K562 (cell line): ENCODE measurements at places on chromosomes 5 and 9. TPM values are rescaled to one million over a fixed set of nuclear protein-coding genes. Genes with fewer than 3 reads are reported as not detected.
A peak's percentile ranks its signal among the peaks of the same experiment; 100 is the strongest.

DNA sequence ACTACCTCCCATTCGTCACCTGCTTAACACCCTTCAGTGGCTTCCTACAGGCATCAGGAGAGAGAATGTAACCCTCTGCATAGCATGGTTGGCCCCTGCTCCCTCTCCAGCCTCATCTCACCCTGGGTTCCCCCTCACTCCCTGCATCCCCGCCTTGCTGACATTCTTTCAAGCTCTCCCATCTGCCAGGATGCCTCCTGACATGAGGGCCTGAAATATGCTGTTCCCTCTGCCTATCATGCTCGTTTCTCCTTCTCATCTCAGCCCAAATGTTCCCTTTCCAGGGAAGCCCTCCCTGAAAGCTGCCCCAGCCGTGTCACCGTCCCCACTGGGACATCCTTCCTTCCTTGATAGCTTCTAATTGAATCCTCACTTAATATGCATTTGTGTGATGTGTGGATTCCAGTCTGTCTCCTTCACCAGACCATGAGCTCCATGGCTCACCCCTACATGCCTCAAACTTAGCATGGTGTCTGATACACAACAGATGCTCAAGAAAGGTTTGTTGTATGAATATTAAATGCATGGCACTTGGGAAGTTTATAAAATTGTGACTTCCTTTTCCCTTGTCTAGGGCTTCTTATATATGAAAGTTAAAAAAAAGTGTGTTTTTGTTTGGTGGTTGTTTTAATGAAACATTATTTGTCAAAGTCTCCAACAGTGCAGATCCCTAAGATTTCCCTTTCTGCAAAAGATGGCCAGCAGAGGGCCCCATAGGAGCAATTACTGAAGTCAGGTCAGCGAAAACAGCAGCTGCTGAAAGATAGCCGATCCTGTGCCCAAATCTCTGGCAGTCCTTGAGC, 7.3 kb upstream of the C5orf58 start:
- peak; percentile 68 for DNase-seq
- no peaks in the 10 kb centered on the region for H3K27me3 ChIP-seq
- no peaks in the 10 kb centered on the region for H3K4me1 ChIP-seq
- H3K36me3 ChIP-seq: no peaks in the 10 kb centered on the region
- H3K27ac ChIP-seq: no peak overlapping the region

Gene FGF1
- not detected in 2 replicates for polyA plus RNA-seq

Gene PCDHA1
- polyA plus RNA-seq: not detected in 2 replicates

GRCh38 chr5:149760854-149761187, 30.7 kb downstream of the PPARGC1B start:
- no peak overlapping the region for H3K4me3 ChIP-seq
- DNase-seq: no peak
- H3K27ac ChIP-seq: no peak overlapping the region
- H3K4me1 ChIP-seq: no peaks in the 10 kb centered on the region; the same call in 2 of the 3 replicates
- H3K27me3 ChIP-seq: no peaks in the 10 kb centered on the region

GRCh38 chr9:33458444-33458843, 11.1 kb upstream of the AQP3 start:
- H3K27me3 ChIP-seq: no peaks in the 10 kb centered on the region
- no peak overlapping the region for H3K4me3 ChIP-seq
- H3K27ac ChIP-seq: no peak overlapping the region
- peaks cover 33% of the 10 kb centered on the region; the same call in 2 of the 3 replicates for H3K36me3 ChIP-seq

DNA sequence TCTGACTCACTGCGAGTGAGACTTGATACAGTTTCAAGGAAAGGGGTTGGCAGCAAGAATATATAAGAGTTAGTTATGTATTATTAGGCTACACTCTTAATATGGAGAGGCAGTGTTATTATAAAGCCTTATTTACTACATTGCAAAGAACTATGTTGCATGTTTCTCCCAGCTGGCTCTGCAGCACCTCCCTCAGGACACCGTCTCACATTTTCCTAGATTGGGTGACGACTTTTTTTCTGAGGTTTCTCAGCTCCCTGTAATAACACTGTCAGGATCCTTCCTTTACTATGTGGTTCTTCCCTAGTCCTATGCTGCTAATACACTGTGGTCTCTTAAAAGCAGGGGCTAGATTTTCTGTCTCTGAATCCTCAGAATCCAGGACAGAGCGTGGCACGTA, 153.7 kb downstream of the INSYN2B start:
- H3K36me3 ChIP-seq: no peaks in the 10 kb centered on the region
- DNase-seq: peak; percentile 12
- H3K27me3 ChIP-seq: no peaks in the 10 kb centered on the region; the same call in 2 of the 3 replicates
- no peak overlapping the region for H3K4me3 ChIP-seq
- no peak overlapping the region for H3K27ac ChIP-seq
- H3K4me1 ChIP-seq: no peaks in the 10 kb centered on the region

DNA sequence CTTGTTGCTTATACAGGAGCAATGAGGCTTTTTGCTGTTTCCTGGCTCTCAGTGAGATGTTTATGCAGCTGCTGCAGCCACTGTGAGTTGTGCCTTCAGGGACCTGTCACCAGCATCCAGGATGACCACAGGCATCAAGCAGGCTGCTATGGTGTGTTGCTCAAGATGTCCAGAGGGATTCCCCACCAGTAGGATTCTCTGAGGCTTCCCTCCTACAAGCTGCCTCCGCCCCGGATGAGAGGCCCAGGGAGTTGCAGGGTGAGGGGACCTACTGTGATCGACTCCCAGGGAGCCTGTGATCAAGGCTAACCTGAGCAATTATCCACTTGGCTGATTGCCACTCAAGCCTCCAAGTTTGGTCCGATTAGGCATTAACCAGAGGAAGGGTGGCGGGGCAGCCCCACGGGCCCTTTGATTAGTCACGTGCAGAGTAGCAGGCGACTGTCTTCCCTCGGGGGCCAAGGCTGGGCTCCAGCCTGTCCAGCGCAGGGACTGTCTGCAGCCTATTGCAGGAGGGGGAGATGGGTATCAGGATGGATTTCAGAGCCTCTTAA, 1.8 kb upstream of the FAT2 start:
- H3K36me3 ChIP-seq: no peaks in the 10 kb centered on the region
- no peak overlapping the region for H3K4me3 ChIP-seq
- no peak overlapping the region for H3K27ac ChIP-seq
- H3K4me1 ChIP-seq: no peaks in the 10 kb centered on the region
- no peak for DNase-seq
- peaks cover 52% of the 10 kb centered on the region for H3K27me3 ChIP-seq

GRCh38 chr5:33753704-33754103, 138.1 kb downstream of the ADAMTS12 start:
- H3K27ac ChIP-seq: no peak overlapping the region
- H3K4me3 ChIP-seq: no peak overlapping the region
- H3K36me3 ChIP-seq: no peaks in the 10 kb centered on the region
- no peaks in the 10 kb centered on the region for H3K27me3 ChIP-seq
- H3K4me1 ChIP-seq: no peaks in the 10 kb centered on the region
- DNase-seq: no peak

- DNase-seq: no peak
- no peaks in the 10 kb centered on the region for H3K27me3 ChIP-seq
- no peaks in the 10 kb centered on the region for H3K36me3 ChIP-seq
- no peak overlapping the region for H3K4me3 ChIP-seq
- H3K4me1 ChIP-seq: no peaks in the 10 kb centered on the region
Measured at GRCh38 chr5:59098743-59099142, 515.9 kb downstream of the RAB3C start.

GRCh38 chr5:138354926-138355378, 2.5 kb downstream of the KDM3B start:
- peaks cover 7% of the 10 kb centered on the region; the same call in 1 of the 3 replicates for H3K36me3 ChIP-seq
- DNase-seq: peak; percentile 65
- no peaks in the 10 kb centered on the region for H3K27me3 ChIP-seq
- no peak overlapping the region for H3K27ac ChIP-seq

- no peaks in the 10 kb centered on the region for H3K36me3 ChIP-seq
- no peaks in the 10 kb centered on the region for H3K4me1 ChIP-seq
- H3K27ac ChIP-seq: no peak overlapping the region
- DNase-seq: no peak
- no peak overlapping the region for H3K4me3 ChIP-seq
Measured at GRCh38 chr5:75243510-75243909, 6.8 kb upstream of the ANKRD31 start.

Gene PAEP
- polyA plus RNA-seq: 0.70 and 0.90 TPM in 2 replicates

GRCh38 chr5:59178482-59178881, 595.6 kb downstream of the RAB3C start:
- no peaks in the 10 kb centered on the region for H3K36me3 ChIP-seq
- no peak overlapping the region for H3K27ac ChIP-seq
- H3K27me3 ChIP-seq: no peaks in the 10 kb centered on the region

DNA sequence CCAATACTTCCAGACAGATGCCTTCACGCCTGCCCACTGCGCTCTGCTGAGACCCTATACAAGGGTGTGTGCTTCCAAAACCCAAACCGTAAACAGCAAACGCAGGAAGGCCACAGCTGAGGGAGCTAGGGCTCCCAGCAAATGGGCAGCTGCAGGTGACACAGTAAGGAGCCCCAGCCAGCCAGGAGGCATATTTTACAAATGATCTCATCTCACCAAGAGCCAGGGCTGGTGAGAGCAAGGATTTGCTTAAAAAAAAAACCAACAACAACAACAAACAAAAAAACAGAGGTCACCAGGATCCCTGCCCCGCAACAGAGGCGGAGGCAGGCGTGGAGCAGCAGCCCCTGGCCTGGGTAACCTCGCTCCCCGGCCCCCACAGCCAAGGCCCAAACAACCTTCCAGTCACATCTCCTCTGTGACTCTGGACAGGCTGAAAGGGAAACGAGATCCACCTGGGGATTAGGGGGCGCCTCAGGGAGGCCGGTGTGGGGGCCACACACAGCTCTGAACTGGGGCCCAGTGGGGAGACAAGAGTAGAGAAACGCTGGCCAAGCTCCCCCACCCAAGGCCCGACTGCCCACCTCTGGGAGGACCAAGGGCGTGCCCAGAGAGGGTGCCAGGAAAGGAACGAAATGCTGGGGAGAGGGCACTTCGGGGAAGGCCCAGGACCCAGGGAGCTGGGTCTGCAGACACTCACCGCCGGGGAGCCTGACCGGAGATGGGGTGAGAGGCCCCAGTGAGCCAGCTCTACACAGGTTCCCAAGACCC, 3.3 kb downstream of the NACC2 start:
- DNase-seq: no peak
- H3K4me1 ChIP-seq: peaks cover 20% of the 10 kb centered on the region; the same call in 2 of the 3 replicates
- H3K27me3 ChIP-seq: no peaks in the 10 kb centered on the region
- no peak overlapping the region for H3K4me3 ChIP-seq

Gene ATOSB
- polyA plus RNA-seq: 6.4 and 7.0 TPM in 2 replicates

Gene C9orf50
- polyA plus RNA-seq: not detected in 2 replicates

DNA sequence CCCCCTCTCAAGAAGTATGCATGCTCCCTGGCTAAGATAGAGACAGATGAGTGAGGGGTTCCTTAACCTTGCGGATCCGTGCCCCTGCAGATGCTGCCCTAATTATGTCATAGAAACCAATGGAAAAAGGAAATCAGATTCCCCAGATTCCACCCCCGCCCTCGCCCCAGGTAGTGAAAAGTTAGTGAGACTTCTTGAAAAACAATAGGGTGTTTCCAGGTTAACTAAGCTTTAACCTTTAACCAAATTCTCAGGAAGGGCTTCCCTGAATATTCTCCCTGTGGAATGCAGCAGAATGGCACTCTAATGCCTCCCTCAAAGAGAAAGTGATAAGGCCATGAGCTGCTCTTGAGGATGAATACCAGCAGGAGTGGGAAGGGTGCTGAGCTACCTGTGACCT, 116.0 kb upstream of the RANBP3L start:
- no peaks in the 10 kb centered on the region for H3K27me3 ChIP-seq
- peaks cover 15% of the 10 kb centered on the region; the same call in 2 of the 3 replicates for H3K4me1 ChIP-seq
- H3K4me3 ChIP-seq: no peak overlapping the region
- DNase-seq: no peak
- H3K36me3 ChIP-seq: no peaks in the 10 kb centered on the region

Gene SPINK6
- polyA plus RNA-seq: not detected in 2 replicates

- H3K27me3 ChIP-seq: peaks cover 3% of the 10 kb centered on the region; the same call in 2 of the 3 replicates
- no peak overlapping the region for H3K4me3 ChIP-seq
- H3K36me3 ChIP-seq: no peaks in the 10 kb centered on the region
Measured at GRCh38 chr9:133725886-133726285, 12.3 kb downstream of the SARDH start.

Gene ARHGEF28
- not detected in 2 replicates for polyA plus RNA-seq

DNA sequence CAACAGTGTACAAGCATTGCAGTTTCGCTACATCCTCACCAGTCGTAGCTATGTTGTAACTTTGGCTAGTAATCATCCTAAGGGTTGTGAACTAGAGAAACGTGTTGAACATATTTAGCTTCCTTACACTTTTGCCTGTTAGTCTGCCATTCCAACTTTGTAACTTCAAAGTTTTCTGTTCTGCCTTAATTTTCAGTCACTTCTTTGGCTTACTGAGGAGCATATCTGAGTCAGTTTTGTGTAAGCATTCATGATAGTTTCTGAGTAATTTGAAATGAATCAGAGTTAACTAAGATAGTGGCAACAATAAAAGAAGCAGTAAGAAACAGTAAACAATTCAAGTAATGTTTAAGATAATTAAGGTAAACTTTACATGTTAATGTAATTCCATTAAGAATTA, 58.9 kb upstream of the MCCC2 start:
- no peaks in the 10 kb centered on the region for H3K27me3 ChIP-seq
- no peak overlapping the region for H3K4me3 ChIP-seq
- peaks cover 3% of the 10 kb centered on the region; the same call in 1 of the 3 replicates for H3K4me1 ChIP-seq
- H3K27ac ChIP-seq: no peak overlapping the region

DNA sequence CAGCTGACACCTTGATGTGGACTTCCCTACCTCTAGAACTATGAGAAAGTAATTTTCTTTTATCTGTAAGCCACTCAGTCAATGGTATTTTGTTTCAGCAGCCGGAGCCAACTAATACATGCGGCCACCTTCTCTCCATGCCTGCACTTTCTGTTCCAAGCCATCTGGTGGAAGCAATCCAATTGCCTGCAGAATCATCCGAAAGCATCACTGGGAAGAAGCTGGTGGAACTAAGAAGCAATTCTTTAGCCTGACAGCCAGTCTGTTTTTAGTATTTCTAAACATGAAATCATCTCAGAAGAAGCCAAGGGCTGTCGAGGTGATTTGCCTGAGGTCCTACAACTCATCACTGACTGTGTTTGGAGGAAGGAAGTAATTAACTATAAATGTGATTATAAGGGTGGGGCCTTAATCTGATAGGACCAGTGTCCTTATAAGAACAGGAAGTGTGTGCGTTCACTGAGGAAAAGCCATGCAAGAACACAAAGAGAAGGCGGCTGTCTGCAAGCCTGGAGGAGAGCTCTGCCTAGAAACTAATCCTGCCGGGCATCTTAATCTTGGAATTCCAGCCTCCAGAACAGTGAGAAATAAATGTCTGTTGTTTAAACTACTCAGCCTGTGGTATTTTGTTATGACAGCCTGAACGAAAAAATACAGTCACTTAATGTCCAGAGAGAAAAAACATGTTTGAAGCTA, 49.1 kb downstream of the NXNL2 start:
- H3K27ac ChIP-seq: no peak overlapping the region
- no peak overlapping the region for H3K4me3 ChIP-seq
- no peaks in the 10 kb centered on the region for H3K36me3 ChIP-seq
- no peak for DNase-seq

DNA sequence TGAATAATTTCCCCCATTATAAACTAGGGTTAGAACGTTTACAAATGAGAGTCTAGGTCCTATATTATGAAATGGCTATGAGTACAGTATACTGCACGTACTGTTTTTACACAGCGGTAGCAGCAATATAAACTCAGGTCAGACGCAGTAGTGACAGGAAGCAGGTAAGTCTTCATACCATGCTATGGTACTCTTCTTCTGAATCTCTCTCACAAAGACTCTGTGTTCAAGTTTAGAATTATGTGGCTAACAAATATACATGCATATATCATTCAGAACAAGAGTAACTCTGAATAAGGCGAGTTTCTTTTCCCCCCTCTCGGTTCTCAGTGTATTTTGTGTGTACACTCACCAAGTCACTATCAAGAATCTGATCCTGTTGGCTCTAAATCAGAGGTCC, 114.9 kb upstream of the KLF9 start:
- no peaks in the 10 kb centered on the region; the same call in 2 of the 3 replicates for H3K27me3 ChIP-seq
- no peaks in the 10 kb centered on the region for H3K4me1 ChIP-seq
- no peak for DNase-seq

Gene CEP72
- 19.9 and 28.6 TPM in 2 replicates for polyA plus RNA-seq

Gene C9
- not detected in 2 replicates for polyA plus RNA-seq

Gene FOXD4L3
- not detected in 2 replicates for polyA plus RNA-seq

Gene FBP2
- polyA plus RNA-seq: not detected in 2 replicates
